ENCODE measurements at places on chromosomes 7 and 10.

- DNase-seq = no peak
Observed at GRCh38 chr10:35400595-35401268, 64.4 kb downstream of the CCNY start.

DNA sequence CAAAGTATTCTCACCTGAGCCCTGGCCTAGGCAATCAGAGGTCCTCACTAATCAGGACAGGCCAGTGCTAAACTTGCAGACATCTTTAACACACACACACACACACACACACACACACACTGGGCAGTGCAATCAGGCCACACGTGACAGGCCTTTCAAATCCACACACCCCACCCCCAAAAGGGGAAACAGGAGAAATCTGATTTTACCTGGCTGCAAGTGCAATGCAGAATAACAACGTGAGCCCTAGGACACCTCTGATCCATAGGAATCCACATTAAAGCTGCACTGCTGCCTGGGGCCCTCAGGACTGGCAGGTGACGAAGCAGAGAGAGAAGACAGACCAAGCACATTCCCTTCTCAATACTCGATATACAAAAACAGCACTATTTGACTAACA lies 218.9 kb downstream of the FAM107B start:
- DNase-seq = no peak

DNA sequence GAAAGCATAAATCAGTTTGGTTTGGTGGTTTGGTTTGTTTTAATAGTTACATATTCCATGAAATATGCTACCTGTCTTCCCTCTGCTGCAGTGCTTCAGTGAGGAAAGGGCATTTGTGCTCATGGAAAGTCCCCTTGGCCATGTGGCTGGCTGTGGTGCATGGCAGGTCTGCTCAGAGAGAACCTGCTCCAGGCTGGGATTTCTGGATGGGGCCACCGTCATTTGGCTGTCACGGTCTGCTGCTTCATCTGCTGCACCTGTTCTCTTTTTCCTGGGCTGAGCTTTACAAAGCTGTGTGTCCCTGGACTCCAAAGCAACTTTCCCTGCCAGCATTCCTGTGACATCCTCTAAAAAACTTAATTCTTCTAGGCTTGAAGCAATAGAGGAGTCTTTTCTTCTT lies 8.9 kb downstream of the CDK14 start:
- no peak for DNase-seq

DNA sequence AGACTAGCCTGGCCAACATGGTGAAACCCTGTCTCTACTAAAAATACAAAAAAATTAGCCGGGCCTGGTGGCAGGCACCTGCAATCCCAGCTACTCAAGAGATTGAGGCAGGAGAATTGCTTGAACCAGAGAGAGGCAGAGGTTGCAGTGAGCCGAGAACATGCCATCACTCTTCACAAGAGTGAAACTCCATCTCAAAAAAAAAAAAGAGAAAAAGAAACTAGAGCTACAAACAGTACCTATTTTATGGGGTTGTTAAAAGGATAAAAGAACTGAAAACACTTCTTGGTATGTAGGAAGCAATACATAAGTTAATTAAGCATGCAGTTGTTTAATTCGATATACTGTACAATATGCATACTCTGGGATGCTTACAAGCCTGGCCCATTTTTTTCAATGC lies 216.9 kb downstream of the SORCS1 start:
- DNase-seq = no peak

GRCh38 chr10:1449572-1450205 lies 287.6 kb downstream of the ADARB2 start:
- no peak for DNase-seq

All from cortex of kidney (tissue), 1 donor.